ENCODE measurements at places on chromosomes 11 and 22. TPM values are rescaled to one million over a fixed set of nuclear protein-coding genes. Genes with fewer than 3 reads are reported as not detected.

- H3K4me1 ChIP-seq: peaks cover 10% of the 10 kb centered on the region
- H3K36me3 ChIP-seq: no peaks in the 10 kb centered on the region
- H3K27me3 ChIP-seq: peaks cover 62% of the 10 kb centered on the region
- no peak overlapping the region for H3K27ac ChIP-seq
These were observed 3.7 kb downstream of the CTTN start for GRCh38 chr11:70402016-70402415.

DNA sequence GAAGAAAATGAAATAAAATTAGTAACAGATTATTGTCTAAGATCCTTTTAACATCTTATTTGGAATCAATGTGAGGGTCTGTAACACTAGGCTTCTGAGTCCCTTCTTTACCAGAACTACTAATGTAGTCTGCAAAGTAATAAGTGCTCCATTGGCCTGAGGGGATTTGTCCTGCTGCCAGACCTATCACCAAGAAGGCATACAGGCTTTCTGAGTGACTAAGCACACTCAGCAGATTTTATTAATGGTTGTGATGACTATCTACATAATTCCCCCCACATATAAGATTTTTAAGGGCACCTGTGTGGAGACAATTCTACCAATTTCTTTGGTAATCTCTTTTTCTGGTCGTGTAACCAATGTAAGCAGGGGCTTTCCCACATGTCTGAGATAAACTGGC is 365.0 kb upstream of the FAT3 start:
- H3K4me1 ChIP-seq: no peaks in the 10 kb centered on the region
- H3K27ac ChIP-seq: no peak overlapping the region
- H3K27me3 ChIP-seq: no peaks in the 10 kb centered on the region
- H3K36me3 ChIP-seq: no peaks in the 10 kb centered on the region

Gene CNTN5
- not detected for total RNA-seq

DNA sequence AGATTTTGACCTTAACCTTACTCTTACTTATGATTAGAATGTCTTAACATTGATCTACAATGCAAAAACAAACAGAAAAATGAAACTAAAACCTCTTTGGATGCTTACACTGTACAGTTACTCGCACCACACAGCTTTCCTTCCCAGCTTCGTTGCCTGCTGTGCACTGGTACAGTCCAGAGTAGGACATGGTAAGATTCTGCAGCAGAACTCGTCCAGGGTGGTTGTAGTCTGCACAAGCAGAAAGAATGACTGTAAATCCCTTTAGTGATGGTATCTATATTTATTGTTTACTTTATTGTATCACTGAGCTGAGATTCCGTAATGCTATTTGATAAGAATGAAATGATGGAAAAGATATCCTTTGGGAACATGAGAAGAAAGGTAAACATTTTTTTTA is 21.0 kb upstream of the HSPA8 start:
- H3K4me3 ChIP-seq: peak overlapping the region; percentile 37
- peak overlapping the region; percentile 79 for H3K27ac ChIP-seq
- H3K36me3 ChIP-seq: peaks cover 7% of the 10 kb centered on the region

Gene GSTT2
- not detected for total RNA-seq

DNA sequence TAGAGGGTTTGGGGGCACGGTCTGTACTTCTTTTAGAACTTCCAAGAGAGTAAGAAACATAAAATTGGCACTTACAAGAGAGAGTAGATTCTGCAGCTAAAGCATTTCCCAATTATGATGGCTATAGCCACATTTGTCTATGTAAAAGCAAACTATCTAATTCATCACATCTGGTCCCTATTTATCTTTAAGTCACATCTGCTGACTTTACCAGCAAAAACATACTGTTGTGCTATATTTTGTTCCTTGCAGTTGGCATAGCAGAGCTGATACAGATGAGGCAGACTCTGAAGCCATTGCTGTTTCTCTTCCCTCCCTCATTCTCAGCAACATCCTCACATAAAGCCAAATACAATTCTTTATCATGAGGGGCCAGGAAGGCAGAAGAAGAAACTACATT is 1533.5 kb upstream of the RAG2 start:
- H3K4me3 ChIP-seq: no peak overlapping the region
- no peak for DNase-seq
- H3K4me1 ChIP-seq: no peaks in the 10 kb centered on the region
- H3K27me3 ChIP-seq: no peaks in the 10 kb centered on the region
- H3K36me3 ChIP-seq: no peaks in the 10 kb centered on the region
- no peak overlapping the region for H3K27ac ChIP-seq

GRCh38 chr11:70429724-70430521 is 31.6 kb downstream of the CTTN start:
- DNase-seq: no peak
- no peaks in the 10 kb centered on the region for H3K4me1 ChIP-seq
- H3K4me3 ChIP-seq: no peak overlapping the region
- no peaks in the 10 kb centered on the region for H3K27me3 ChIP-seq
- no peak overlapping the region for H3K27ac ChIP-seq

Gene WNT11
- not detected for total RNA-seq

GRCh38 chr11:33480626-33481025 is 220.0 kb downstream of the C11orf91 start:
- DNase-seq: no peak
- no peaks in the 10 kb centered on the region for H3K36me3 ChIP-seq
- no peak overlapping the region for H3K27ac ChIP-seq
- no peak overlapping the region for H3K4me3 ChIP-seq
